Dermis microvascular lymphatic vessel endothelial cell (primary cell): ENCODE measurements at places on chromosomes 1 and 21. TPM values are rescaled to one million over a fixed set of nuclear protein-coding genes. Genes with fewer than 3 reads are reported as not detected.

DNA sequence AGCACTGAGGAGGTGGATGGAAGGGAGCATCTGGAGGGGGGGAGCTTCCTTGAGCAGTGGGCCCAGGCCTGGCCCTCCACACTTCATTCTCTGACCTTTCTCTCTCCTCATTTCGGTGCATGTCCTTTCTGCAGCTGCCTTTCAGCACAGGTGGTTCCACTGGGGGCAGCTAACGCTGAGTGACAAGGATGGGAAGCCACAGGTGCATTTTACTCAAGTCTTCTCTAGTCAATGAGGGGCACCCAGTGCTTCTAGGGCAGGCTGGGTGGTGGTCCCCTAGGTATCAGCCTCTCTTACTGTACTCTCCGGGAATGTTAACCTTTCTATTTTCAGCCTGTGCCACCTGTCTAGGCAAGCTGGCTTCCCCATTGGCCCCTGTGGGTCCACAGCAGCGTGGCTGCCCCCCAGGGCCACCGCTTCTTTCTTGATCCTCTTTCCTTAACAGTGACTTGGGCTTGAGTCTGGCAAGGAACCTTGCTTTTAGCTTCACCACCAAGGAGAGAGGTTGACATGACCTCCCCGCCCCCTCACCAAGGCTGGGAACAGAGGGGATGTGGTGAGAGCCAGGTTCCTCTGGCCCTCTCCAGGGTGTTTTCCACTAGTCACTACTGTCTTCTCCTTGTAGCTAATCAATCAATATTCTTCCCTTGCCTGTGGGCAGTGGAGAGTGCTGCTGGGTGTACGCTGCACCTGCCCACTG, 43.2 kb downstream of the YARS1 start:
- DNase-seq = no peak

Gene MCOLN2
- not detected in 2 replicates for total RNA-seq

DNA sequence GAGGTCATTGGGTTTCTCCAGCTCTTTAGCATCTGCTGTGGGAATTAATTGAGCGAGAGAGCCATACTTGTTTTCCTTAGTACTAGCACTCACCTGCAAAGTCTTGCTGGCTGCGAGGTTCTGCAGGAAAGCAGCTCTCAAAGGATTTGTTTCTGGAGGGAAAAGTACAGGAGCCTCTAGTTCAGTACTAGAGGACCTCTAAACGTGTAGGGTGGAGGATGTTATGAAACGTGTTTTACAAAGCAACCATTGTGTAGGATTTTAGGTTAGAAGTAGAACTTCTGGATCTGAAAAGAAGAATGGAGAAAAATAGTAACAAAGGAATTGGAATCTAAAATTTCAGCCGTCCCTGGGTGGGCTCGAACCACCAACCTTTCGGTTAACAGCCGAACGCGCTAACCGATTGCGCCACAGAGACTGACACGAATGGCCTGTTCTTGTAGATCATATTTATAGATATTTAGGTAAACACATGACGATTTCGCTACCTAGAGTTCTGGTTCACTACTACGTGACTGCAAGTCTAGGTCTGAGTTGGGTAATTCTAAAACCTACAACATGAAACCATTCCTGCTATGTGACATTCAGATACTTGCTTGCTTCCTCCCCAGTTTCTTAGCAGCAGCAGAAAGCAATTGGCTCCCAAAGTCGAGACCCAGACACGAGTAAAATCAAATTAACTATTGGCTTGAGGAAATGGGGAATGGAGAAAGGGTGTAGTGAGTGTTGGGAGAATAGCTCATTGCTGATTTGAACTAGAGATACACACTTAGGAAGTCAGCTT, 60.2 kb upstream of the CFAP126 start:
- DNase-seq = no peak

DNA sequence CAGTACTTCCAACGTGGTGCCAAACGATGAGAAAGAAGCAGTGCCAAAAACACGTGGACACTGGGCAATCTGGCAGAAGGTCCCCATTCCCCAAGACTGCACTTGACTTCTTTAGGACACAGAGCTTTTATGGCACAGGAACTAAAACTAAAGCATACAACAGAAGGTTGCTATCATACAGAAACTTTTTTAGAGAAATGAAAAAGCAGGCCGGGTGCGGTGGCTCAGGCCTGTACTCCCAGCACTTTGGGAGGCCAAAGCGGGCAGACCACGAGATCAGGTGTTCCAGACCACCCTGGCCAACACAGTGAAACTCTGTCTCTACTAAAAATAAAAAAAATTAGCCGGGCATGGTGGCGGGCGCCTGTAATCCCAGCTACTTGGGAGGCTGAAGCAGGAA, 43.0 kb downstream of the GNB1 start:
- DNase-seq = no peak

DNA sequence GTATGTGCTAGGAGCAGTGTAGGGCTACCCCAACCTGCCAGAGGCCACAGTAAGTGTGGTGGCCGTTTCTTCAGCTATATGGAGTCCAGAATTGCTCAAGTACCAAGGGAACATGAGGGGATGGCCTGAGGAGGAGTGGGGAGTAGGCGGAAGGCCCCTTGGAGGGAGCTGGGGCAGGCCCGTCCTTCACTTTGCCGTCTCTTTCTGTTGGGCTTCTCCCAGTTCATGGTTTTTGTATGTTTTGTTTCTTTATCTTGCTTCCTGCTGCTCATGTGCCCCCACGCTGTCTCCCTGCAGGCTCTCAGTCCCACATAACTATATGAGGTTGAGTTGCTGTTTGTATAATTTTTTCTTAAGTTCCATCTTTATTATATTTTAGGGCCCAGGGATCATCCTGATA, 5.9 kb upstream of the DPH2 start:
- DNase-seq = no peak

GRCh38 chr1:89941110-89941766, 53.7 kb upstream of the ZNF326 start:
- no peak for DNase-seq

DNA sequence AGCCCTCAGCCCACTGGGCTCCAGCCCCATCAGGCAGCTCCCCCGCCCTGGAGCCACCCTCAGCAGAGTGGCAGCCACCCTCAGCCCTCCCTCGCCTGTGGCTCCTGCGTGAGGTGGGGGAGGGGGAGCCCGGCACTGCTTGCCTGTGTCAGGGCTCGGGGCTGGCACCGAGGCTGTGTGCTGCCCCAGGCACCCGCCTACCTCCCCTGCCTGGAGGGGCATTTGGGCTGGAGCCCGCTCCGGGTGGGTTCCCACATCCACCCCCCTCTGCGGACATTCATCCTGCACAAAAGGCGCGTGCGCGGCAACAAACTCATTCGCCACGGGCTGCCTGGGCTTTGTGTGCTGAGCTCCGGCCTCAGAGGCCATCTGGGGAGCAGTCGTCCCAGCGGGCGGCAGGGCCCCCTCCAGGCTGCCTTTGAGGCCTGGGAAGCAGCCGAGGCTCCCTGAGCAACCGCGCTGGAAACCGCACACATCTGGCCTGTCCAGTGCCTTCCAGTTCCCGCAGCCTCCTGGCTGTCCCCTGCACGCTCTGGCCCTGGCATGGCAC, 12.6 kb upstream of the TNFRSF14 start:
- no peak for DNase-seq

GRCh38 chr21:16421007-16421406, 691.2 kb downstream of the USP25 start:
- no peak for DNase-seq

Gene SAMSN1
- 0.13 and 0.26 TPM in 2 replicates for total RNA-seq

Gene MAB21L3
- not detected in 2 replicates for total RNA-seq

DNA sequence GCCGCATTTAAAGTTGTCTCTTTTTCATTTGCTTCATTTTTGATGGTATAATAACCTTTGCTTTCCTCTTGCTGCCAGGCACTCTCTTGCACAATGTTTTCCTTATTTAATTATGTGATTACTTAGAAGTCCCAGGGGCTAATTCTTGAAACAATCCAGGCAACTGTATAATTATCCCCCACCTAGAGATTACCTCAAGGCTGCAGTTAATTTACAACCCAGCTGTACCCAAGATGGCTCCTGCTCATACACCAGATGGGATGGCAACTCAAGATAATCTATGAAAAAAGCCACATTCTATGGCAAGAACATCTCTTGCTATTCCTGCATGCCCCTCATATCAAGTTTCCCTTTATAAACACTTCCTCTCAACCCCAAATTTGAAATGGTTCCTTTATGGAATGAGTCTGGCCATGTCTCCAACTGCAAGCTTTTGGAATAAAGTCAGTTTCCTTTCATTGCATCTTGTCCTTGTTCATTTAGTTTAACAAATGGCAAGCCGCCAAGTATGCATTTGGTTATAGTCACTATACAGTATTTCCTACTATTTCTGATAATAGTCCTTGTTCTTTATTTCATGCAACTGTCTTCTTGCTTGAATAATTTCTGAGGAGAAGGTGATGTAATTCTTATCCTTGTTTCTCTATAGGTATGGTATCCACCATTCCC, 1042.6 kb downstream of the PLA2G4A start:
- no peak for DNase-seq

Gene TSPEAR
- total RNA-seq = 0.13 TPM in 2 replicates

DNA sequence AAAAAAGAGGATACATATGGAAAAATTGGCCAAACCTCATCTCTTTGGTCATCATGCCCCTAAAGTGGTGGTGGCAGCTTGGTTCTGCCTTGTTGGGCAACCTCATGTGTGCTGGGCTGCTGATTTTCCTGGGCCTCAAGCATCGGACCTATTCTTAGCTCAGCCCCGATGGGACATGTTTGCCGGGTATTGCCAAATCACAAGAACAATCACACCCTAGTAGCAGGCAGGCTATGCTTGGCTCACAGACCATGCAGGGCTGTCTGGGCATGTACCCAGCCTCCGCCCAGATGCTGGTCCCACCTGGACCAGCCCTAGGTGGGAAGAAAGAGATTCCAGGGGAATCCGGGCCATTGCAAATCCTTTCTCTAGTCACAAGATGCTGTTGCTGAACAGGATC, 189.4 kb upstream of the FGGY start:
- no peak for DNase-seq

DNA sequence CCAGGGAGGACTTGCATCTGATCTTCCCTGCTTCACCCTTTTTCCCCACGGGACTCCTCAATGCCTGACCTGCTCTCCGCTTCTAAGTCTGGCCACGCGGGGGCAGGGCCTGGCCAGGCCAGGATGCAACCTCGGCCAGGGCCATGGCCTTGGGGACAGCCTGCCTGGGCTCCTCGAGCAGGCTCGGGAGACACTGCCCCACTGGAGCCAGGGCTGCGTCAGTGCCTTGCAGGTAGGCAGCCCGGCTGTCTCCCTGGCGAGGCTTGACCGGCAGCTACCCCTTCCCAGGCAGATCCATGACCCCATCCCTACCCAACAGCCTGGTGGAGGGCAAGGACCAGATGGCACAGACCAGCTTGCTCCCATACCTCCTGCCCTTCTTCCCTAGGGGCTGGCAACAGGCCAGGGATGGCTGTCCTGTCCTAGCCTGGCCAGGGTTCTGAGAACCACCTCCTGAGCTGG, 2.7 kb upstream of the PRDM16 start:
- no peak for DNase-seq

DNA sequence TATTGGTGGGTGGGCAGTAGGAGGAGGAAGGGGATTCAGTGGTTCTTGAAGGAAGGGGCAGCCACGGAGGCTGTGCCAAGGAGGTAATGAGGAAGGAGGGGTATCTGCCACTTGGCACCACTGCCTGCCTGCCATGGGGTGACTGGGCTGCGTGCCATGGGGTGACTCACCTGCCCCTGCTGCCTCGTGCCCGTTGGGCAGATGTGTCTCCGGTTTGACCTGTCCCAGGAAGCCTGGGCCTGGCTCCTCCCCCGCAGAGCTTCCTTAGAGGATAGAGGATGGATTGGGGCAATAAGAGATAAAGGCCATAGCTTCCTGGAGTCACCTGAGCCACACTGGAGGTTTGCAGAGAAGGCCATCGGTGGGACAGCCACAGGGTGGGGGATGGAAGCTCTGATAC, 1.7 kb downstream of the PADI3 start:
- peak; percentile 34 for DNase-seq

GRCh38 chr1:157142201-157142600, 4.0 kb upstream of the ETV3 start:
- DNase-seq = no peak

DNA sequence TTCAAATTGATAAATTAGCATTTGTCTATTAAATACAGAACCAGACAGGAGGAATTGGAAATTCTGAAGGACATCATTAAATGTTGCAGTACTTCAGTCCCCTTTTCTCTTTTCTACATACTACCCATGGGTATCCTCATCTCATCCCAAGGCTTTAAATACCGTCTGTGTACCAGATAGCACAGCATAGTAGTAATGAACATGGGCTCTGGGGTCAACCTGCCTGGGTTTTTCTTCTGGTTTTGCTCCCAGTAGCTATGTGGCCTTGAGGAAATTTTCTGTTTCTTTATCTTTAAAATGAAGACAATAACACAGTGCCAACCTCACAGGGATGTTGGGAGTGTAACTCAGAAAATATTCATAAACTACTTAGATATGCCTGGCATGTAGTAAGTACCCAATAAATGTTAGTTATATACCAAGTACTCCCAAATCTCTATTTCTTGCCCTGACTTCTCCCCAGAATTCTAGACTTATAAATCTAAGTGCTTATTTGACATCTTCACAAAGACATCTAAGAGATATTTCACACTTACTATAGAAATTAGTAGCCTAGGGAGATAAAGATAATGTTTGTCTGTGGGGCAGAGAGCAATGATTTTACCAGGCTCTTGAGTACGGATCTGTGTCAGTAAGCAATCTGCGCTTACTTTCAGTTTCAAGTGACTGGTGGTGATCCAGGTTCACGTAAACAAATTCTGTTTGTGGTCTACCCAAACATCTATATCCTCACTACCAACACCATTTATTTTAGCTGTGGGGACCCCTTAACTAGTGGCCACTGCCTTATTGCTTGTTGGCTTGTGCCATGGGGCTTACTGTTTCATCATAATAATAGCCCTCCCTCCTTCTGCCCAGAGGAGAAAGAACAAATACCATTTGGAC, 37.3 kb downstream of the VANGL2 start:
- no peak for DNase-seq

Gene SLC22A15
- not detected in 2 replicates for total RNA-seq

Gene H6PD
- total RNA-seq = 14.0 and 31.2 TPM in 2 replicates

Gene CD2
- total RNA-seq = not detected in 2 replicates

DNA sequence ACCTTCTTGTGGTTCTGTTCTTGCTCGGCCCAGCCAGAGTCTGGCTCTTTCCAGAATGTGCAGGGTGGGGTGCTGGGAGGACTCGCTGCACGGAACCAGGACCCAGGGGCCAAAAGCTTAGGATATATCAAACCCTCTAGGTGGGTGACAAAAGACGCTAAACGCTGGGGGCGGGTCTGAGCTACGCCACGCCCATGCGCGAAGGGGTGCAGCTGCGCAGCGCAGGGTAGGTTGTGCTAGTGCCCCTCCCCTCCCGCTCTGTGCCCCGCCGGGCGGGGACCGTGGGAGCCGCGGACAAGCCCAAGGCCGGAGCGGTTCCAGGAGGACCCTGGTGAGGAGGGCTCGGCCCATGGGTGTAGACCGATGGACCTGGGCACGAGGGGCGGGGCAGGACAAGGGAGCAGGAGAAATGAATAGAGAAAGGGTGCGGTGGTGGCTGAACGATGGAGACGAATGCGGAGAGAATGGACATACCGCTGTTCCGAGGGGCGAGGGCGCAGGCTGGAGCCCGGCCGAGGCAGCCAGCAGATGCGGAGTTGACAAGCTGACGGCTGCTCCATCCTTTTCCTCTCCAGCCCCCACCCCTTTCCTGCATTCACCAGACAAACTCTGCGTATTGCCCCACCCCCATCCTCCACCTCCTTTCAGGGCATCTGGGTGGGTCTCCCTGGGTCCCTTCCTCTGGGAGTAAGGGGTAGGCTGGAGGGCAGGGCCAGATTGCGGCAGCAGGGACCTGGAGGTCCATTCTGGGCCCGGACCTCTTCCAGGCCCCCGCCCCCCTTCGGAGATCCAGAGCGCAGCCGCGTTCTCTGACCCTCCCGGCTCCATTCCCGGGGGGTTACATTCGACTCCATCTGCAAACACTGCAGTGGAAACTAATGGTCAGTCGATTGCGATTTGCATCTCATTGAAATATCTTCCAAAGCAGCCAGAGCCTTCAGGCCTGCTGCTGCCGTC, at the start of gene RUSC1:
Gene RUSC1, plus strand, starts transcription at position 234 of the 957 bp plus-strand sequence. CDS start 880 bp downstream, outside the sequence.
- no peak for DNase-seq
